ENCODE measurements at places on chromosomes 2 and 18. TPM values are rescaled to one million over a fixed set of nuclear protein-coding genes. Genes with fewer than 3 reads are reported as not detected.
A peak's percentile ranks its signal among the peaks of the same experiment; 100 is the strongest.

DNA sequence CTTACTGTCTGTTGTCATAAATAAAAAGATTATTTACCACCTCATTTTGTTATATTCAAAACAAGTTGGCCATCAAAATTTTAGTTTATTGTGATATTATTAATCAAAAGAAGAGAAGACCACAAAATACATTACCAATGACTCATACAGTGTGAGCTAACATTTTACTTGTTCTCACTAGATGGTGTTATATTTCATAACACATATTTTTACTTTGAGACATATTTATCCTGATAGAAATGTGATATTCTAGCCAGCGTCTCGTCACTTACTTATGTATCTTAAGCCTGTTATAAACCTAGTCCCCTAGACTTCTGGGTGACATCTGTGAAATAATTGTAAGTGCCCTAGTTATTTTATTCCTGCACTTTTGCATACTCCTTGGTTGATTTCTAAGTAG lies 263.2 kb downstream of the CDH7 start:
- no peak overlapping the region for H3K27ac ChIP-seq
- no peaks in the 10 kb centered on the region for H3K36me3 ChIP-seq
- peak; percentile 74 for DNase-seq
- peaks cover 13% of the 10 kb centered on the region for H3K4me1 ChIP-seq
- no peaks in the 10 kb centered on the region for H3K27me3 ChIP-seq

- peak; percentile 81 for DNase-seq
- H3K36me3 ChIP-seq = no peaks in the 10 kb centered on the region
- peak overlapping the region; percentile 84 for H3K27ac ChIP-seq
- H3K4me1 ChIP-seq = peaks cover 56% of the 10 kb centered on the region
- H3K4me3 ChIP-seq = no peak overlapping the region
Measured at GRCh38 chr2:40096360-40096759, 317.3 kb upstream of the THUMPD2 start.

DNA sequence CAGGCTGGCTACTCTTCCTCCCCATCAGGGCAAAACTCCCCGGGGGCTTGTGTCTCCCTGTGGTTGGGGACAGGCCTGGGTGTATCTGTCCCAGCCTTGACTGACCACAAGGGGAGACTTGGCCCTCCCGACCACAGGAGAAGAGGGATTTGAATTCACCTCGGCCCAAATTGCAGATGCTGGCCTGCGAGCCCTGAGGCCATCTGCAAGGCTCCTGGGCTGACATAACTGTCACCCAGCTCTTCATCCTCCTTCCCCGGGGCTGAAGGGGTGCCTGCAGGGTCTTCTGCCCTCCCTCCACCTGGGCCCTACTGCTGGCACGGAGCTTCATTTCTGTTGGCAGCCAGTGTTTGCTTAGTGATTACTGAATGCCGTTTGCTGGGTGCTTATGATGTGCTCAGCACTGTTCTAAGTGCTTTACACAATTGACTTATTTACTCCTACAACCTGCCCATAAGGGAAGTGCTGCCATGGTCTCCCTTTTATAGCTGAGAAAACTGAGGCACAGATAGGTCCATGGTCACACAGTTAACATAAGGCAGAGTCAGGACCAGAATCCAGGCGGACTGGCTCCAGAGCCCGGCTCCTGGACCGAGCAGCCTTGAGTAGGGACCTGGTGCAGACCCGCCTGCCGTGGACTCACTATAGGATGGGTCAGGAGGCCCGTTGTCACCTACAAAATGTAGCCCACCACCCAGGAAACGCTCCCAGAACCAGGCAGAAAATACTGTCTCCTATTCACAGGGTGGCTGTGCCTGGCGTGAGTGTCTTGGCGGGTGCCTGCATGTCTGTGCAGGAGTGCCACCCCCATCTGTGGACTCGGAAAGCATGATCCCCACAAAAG lies 18.9 kb downstream of the STEAP3 start:
- H3K27me3 ChIP-seq = no peaks in the 10 kb centered on the region
- H3K36me3 ChIP-seq = no peaks in the 10 kb centered on the region
- H3K4me1 ChIP-seq = peaks cover 15% of the 10 kb centered on the region
- no peak for DNase-seq
- no peak overlapping the region for H3K4me3 ChIP-seq
- H3K27ac ChIP-seq = no peak overlapping the region

DNA sequence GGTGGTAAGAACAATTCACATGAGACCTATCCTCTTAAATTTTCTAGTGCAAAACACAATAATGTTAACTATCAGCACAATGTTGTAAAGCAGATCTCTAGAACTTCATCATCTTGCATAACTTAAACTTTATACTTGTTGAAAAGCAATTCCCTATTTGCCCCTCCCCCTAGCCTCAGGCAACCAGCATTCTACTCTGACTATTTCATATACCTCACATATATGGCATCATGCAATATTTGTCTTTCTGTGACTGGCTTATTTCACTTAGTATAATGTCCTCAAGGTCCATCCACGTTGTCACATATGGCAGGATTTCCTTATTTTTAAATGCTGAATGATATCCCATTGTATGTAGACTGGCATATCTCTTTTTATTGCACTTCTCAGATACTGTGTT lies 86.5 kb downstream of the STRADB start:
- H3K27ac ChIP-seq = no peak overlapping the region
- peaks cover 4% of the 10 kb centered on the region for H3K4me1 ChIP-seq
- DNase-seq = no peak
- no peaks in the 10 kb centered on the region for H3K36me3 ChIP-seq
- no peaks in the 10 kb centered on the region for H3K27me3 ChIP-seq
- H3K4me3 ChIP-seq = no peak overlapping the region

GRCh38 chr2:1854729-1855547 lies 110.6 kb upstream of the PXDN start:
- peaks cover 87% of the 10 kb centered on the region for H3K27me3 ChIP-seq
- peak; percentile 30 for DNase-seq
- no peak overlapping the region for H3K27ac ChIP-seq
- H3K36me3 ChIP-seq = no peaks in the 10 kb centered on the region
- no peak overlapping the region for H3K4me3 ChIP-seq
- no peaks in the 10 kb centered on the region for H3K4me1 ChIP-seq

DNA sequence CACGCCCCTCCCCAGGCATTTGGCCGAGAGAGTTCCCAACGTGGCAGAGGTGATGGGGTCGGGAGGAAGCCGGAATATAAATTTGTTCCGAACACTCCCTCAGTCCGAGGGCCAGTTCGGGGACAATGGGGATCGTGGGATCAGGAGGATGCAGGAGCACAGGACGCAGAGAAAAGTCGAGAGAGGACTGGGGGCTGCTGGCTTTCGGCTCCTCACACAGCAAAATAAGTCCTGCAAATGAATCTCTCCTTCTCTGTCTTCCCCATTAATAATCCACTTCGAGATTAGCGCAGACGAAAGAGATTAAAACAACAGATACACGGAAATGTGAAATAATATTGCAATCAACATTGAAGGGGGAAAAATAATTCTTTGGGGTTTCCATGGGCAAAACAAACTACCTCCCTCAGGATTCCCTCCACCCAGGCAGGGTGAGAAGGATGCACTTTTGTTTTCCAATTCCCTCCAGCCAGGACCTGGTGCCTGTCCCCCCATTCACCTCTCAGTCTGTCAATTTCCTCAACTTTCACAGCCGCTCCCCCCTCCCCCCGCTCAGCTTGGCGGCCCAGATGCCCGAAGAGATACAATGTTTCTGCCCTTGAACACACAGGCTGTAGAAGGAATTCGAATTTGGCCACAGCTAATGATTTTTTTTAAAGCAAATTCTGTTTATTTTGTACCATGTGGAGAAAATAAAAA lies 3.1 kb upstream of the ZEB2 start:
- H3K36me3 ChIP-seq = no peaks in the 10 kb centered on the region
- peaks cover 39% of the 10 kb centered on the region for H3K27me3 ChIP-seq
- peaks cover 9% of the 10 kb centered on the region for H3K4me1 ChIP-seq
- peak overlapping the region; percentile 67 for H3K4me3 ChIP-seq

DNA sequence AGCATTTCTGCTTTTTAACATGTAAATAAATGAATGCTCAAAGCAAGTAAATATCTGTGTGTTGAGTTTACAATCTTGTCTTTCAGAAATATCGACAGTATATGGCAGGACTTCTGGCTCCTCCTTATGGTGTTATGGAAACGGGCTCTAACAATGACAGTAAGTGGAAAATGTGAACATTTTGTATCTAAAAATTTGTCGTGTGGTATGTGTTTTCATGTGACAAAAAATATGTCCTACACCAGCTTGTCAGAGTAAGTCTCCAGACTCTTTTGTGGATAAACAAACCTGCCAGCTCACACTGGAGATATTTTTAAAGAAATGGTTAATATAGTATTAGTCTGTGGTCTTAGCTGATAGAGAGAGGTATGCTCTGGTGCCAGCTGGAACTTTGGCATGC lies 157.9 kb upstream of the MAP3K20 start:
- H3K36me3 ChIP-seq = no peaks in the 10 kb centered on the region
- DNase-seq = no peak
- H3K4me3 ChIP-seq = no peak overlapping the region

DNA sequence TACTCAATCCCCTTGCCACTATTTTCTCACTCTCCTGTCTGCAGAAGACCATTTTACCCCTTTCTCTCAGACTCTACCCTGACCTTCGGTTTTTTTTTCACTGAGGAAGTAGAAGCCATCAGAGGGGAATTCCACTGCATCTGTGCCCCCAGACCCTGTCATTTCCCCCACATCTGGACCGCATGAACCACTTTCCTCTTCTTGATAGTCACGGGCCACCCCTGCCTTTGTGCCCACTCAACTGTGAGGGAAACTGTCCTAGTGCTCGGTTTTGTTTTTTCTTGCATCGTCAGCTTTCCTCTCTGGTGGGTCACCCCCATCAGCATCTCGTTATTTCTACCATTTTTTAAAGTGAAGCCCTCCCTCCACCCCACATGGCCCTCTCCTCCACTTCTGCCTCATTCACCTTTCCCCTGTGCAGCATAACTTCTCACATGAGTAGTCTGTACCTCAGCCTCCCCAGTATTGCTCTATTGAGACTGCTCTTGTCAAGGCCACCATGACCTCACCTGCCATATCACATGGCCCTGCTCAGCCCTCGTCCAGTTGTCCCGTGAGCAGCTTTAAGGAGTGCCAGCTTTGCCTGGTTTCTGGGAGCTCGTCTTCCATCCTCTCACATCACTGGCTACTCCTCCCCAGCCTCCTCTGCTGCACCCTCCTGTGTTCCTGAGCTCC lies 32.4 kb downstream of the TMEM87B start:
- H3K27me3 ChIP-seq = no peaks in the 10 kb centered on the region
- H3K4me1 ChIP-seq = peaks cover 9% of the 10 kb centered on the region
- H3K36me3 ChIP-seq = peaks cover 35% of the 10 kb centered on the region

GRCh38 chr2:149561309-149561926 lies 26.2 kb downstream of the MMADHC start:
- H3K27me3 ChIP-seq = no peaks in the 10 kb centered on the region

Gene DGUOK
- total RNA-seq = 61.3 TPM

Gene TUBB6
- 232 TPM for total RNA-seq
